Thyroid gland (tissue), 4 donors: ENCODE measurements at places on chromosomes 2 and 18.

DNA sequence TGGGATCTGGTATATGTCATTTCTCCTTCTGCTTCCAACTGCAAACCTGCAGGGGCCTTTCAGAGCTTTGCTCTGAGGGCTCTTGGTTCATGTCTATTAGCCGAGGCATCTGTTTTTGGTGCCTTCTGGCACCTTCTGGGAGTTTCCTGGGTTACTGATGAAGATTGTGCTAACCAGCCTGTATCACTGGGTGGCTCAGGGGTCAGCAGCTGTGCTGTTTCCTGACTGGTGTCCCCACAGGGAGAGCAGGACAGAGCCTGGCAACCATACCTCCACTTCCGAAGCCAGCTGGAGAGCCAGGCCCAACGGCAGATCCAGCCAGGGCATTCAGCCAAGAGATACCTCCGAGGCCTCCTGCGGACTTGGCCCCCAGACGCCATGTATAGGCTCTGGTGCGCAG is 17.5 kb downstream of the KIAA2012 start:
- no peak for DNase-seq

DNA sequence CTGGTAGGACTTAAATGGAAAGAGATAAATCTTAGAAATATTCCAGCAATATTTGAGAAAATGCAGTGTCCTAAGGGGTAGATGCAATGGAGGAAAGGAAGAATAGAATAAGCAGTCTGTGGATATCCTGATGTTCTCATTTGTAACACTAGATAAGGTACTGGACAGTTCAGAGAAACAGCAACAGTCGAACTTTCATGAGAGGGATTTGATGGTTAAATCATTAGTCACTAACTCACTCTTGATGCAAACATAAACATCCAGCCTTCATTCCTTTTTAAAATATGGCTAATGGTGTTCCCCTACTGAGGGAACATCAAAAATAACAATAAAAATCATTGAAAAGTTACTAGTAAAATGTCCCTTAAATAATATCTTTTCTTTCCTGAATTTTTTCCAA is 211.4 kb upstream of the SLC39A10 start:
- DNase-seq: no peak

GRCh38 chr2:234469251-234469845 is 27.5 kb downstream of the ARL4C start:
- no peak for DNase-seq

GRCh38 chr18:67468038-67468437 is 48.5 kb downstream of the DSEL start:
- DNase-seq: no peak

GRCh38 chr2:181589779-181590178 is 67.1 kb downstream of the CERKL start:
- DNase-seq: no peak

DNA sequence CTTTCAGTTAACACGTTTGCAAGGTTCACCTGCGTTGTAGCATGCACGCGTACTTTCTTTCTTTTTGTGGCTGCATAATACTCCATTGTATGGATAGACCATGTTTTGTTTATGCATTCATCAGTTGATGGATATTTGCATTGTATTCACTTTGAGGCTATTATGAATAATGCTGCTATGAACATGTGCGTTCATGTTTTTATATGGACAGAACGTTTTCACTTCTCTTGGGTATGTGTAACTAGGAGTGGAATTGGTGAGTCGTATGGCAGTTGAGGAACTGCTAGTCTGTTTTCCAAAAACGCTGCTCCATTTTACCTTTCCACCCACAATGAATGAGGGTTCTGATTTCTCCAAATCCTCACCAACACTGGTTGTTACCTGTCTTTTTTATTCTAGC is 244.3 kb downstream of the GLI2 start:
- DNase-seq: no peak

GRCh38 chr2:234741976-234742375 is 209.8 kb upstream of the SH3BP4 start:
- DNase-seq: no peak

- DNase-seq: no peak
These were observed 4.7 kb downstream of the GALNT5 start for GRCh38 chr2:157262248-157262647.

GRCh38 chr2:10036095-10036884 is 7.1 kb upstream of the KLF11 start:
- peak; percentile 90 for DNase-seq

- no peak for DNase-seq
These were observed 993.1 kb downstream of the TSN start for GRCh38 chr2:122748552-122749011.

DNA sequence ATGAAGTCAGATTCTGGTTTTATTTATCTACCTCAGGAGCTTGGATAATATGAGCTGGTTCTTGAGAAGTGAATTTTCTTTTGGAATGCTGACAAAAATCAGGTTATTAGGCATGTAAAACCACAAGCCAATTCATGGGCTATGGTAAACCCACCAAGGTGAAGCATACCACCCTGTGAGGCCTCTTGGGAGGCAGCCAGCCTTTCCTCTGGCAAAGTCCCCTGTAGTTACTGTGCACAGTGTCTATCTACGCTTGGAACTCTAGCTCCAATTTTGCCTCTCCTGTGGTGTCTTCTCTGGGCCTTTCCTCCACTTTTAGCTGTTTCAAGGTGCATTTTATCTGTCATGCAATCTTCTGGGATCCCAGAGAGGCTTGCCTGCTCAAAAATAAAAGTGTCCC is 242.7 kb upstream of the ZSWIM2 start:
- no peak for DNase-seq

- no peak for DNase-seq
These were observed 684.8 kb downstream of the SOCS6 start for GRCh38 chr18:70973626-70974025.

DNA sequence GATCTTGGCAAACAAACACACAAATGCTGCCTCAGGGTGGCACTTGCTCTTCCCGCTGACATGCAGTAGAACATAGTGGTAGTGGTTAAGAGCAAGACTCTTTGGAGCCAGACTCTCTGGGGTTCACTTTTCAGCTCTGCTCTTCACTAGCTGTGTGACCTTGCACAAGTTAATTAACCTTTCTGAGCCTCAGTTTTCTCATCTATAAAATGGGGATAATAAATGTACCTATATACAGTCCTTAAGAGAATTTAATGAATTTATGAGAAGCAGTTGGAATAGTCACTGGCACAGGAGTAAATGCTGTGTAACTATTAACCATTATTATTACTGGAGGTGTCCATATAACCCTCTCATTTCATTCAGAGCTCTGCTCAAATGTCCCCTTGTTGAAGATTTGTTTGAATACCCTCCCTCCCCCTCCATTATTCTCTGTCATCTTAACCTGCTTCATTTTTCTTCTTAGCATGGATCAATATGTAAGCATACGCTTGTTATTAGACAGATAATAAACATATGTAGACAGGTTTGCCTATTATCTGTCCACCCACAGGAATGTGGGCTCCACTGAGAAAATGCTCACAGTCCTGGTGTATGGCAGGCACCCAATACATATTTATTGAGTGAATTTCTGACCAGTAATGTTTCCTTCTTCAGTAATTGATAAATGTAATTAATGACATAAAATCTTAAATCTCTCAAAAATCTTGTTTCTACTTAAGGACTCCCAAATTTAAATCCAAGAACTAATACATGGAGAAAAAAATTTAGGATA is 64.5 kb downstream of the TSPYL6 start:
- DNase-seq: no peak

GRCh38 chr2:216620786-216621185 is 12.4 kb upstream of the IGFBP2 start:
- no peak for DNase-seq

DNA sequence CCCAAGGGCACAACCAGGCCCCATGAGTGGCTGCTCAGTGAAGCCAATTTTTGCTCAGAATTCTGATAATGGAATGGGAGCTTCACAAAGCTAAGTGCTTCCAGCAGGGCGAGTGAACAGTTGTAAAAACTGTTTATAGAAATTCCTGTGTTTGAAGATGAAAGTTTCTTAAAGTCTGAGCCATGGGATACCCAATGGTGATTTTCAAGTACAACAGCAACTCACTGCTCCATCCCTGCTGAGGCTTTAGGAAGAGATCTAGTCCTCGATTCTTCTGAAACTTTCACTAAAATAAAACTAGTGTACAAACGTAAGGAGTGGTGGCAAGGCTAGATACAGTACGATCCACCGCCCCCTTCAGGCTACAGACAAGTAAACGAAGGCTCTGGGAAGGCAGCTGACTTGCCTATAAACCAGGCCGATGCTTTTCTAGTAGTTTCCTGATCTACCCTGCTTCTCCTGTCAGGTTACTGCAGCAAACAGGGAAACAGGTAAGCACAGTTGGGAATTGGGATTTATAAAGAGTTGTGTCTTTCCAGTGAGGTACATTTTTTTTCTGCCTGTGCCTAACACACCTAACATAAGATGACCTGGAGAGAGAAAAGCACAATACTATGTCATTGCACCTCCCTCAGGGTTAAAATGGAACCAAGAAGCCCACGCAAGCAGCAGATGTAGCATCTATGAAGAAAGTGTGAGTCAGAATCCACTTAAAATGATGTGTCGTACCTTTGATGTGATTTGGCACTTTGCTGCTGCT is 108.7 kb downstream of the UXS1 start:
- peak; percentile 40 for DNase-seq

DNA sequence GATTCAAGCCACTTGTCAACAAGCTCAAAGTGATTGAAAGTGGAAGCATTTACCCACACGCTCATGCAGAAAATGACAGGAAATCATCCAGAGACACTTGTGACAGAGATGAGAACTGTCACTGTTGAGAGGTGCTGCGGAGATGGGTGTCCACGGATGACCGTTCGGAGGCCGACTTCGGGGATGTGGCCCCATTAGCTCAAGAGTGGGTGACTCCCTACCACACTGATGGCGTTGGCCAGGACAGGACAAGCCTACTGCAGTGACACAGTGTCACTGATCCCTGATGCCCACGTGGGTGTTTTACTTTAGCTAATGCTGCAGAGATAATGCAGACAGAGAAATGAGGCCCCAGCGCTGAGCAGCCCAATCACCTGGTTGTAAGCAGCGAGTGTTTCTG is 81.5 kb upstream of the YWHAQ start:
- DNase-seq: no peak

DNA sequence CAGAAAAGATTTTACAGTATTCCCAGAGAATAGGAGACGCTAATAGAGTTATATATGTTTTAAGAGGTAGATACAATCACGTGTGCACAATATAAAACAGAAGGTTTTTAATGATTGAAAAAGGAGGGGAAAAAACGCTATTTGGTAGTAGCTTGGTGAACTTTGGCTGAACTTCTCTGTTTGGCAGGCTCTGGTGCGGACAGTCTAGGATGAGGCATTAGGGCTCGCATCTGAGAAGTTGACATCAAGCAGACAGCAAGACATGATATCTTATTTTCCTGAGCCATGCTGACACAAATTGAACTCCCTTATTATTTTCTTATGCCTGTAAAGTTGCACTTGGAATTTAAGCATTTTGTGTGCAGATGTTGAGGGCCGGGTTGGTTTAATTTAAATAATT is 176.6 kb downstream of the EN1 start:
- no peak for DNase-seq

- no peak for DNase-seq
These were observed 27.3 kb downstream of the DCDC2C start for GRCh38 chr2:3730646-3731045.

DNA sequence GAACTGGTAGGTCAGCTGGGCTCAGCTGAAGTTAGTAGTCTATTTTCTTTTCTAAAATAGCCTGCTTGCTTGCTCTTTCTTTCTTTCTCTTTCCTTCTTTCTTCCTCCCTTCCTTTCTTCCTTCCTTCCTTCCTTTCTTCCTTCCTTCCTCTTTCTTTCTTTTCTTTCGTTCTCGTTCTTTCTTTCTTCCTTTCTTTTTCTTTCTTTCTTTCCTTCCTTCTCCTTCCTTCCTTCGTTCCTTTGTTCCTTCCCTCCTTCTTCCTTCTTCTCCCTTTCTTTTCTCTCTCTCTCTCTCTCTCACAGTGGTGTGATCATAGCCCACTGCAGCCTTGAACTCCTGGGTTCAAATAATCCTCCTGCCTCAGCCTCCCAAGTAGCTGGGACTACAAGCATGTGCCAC is 29.2 kb upstream of the KDM3A start:
- no peak for DNase-seq

GRCh38 chr18:35215026-35215425 is 25.8 kb upstream of the ZNF397 start:
- no peak for DNase-seq

GRCh38 chr2:1483551-1483950 is 70.3 kb downstream of the TPO start:
- no peak for DNase-seq

GRCh38 chr2:84878459-84878858 is 2.4 kb downstream of the TRABD2A start:
- no peak for DNase-seq

DNA sequence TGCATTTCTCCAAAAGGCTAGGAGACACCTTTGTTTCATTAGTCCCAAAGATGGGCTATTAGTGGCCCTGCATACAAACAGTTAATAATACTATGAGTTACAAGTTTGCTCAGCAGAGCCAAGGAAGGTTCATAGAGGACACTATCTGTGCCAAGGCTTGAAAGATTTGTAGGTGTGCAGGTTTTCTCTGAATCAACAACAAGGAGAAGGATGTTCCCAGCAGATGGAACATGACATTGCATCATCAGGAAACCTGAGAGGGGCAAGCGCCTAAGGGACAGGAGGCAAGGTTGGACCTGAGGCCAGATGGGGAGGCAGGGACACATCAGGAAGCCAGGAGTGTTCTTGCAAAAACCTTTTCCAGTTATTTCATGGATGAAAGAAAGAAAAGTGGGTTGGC is 35.4 kb upstream of the STK17B start:
- DNase-seq: no peak

GRCh38 chr2:46815121-46815802 is 100.3 kb downstream of the MCFD2 start:
- no peak for DNase-seq

DNA sequence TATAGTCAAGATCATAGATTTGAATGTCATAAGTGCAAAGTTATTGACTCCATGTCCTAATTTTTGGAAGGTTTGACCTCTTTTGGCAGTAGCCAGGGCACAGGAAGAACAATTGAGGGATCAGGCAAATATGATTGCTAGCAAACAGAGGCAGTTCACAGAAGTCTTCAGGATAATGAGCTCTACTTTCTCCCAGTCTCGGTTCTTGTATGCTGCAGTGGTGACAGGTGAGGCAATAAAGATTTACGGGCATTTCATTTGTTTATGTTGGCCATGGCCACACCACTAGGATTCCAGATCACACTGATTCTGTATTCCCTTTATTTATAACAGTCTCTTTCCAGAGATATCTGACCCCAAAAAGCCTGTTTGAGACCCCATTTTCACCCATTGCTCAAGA is 137.5 kb downstream of the UBR3 start:
- no peak for DNase-seq

GRCh38 chr2:64972876-64973275 is 16.3 kb upstream of the SLC1A4 start:
- DNase-seq: no peak

- no peak for DNase-seq
These were observed 17.4 kb downstream of the FBLN7 start for GRCh38 chr2:112155331-112156151.
